ENCODE measurements at places on chromosomes 4 and X. TPM values are rescaled to one million over a fixed set of nuclear protein-coding genes. Genes with fewer than 3 reads are reported as not detected.

The ARSJ gene
- 23.6 TPM for total RNA-seq

The KCNE5 gene
- total RNA-seq, result not detected

The SPANXN4 gene
- not detected for total RNA-seq

The PNMA3 gene
- total RNA-seq, result 0.12 TPM

The SPANXB1 gene
- total RNA-seq, result not detected

The TCEAL7 gene
- 3.5 TPM for total RNA-seq

The PSAPL1 gene
- total RNA-seq, result 0.06 TPM

The TLR6 gene
- total RNA-seq, result 18.1 TPM

The PPP2R2C gene
- not detected for total RNA-seq

The UGT2B10 gene
- total RNA-seq, result not detected

The CD40LG gene
- total RNA-seq, result 0.92 TPM

The ARMCX1 gene
- total RNA-seq, result 25.1 TPM

The CPZ gene
- total RNA-seq, result 4.3 TPM

The PDS5A gene
- total RNA-seq, result 73.7 TPM

The APOOL gene
- 25.7 TPM for total RNA-seq

The ARHGAP36 gene
- total RNA-seq, result not detected

The CDK16 gene
- total RNA-seq, result 95.8 TPM

The MYOZ2 gene
- 0.29 TPM for total RNA-seq

The HS3ST1 gene
- 11.9 TPM for total RNA-seq

The PCDH10 gene
- 0.92 TPM for total RNA-seq

The VEGFD gene
- total RNA-seq, result 20.1 TPM

The C4orf51 gene
- not detected for total RNA-seq

The WNK3 gene
- 1.7 TPM for total RNA-seq

The FAM184B gene
- 0.06 TPM for total RNA-seq

The TXK gene
- 3.0 TPM for total RNA-seq

The EVC2 gene
- total RNA-seq, result 4.1 TPM

The PFKFB1 gene
- not detected for total RNA-seq

The GTPBP6 gene
- 57.8 TPM for total RNA-seq

The ATP11C gene
- total RNA-seq, result 11.1 TPM

The CXorf38 gene
- total RNA-seq, result 11.1 TPM

The NAP1L2 gene
- total RNA-seq, result 2.5 TPM

The PLP1 gene
- total RNA-seq, result 0.08 TPM

The IGFBP7 gene
- total RNA-seq, result 438 TPM

The CABS1 gene
- total RNA-seq, result not detected

The ETDA gene
- total RNA-seq, result not detected

The ASB9 gene
- 2.7 TPM for total RNA-seq

The IL9R gene
- total RNA-seq, result 1.8 TPM

The SLC6A14 gene
- total RNA-seq, result 68.6 TPM

The SLC49A3 gene
- 23.2 TPM for total RNA-seq

Measured in left lung (tissue), 14 donors.